ENCODE measurements at places on chromosomes 3 and 15. TPM values are rescaled to one million over a fixed set of nuclear protein-coding genes. Genes with fewer than 3 reads are reported as not detected.

DNA sequence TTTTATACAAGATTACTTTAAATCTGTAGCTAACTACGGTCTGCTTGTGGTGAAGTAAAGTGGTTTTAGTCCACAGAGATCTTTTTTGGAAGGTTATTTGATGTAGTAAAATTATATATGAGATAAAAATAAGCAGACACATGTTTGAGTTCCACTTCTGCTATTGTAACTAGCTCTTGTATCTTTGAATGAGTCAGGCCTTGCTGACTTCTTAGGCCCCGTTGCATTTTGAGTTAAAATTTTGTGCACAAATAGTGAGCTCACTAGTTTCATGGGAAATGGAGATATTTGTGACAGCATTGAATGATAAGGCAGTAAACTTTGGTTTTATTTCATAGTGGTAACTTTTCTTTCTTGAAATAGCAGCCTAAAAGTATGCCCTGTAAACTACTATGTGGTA is 42.6 kb downstream of the ARIH1 start:
- DNase-seq = no peak

DNA sequence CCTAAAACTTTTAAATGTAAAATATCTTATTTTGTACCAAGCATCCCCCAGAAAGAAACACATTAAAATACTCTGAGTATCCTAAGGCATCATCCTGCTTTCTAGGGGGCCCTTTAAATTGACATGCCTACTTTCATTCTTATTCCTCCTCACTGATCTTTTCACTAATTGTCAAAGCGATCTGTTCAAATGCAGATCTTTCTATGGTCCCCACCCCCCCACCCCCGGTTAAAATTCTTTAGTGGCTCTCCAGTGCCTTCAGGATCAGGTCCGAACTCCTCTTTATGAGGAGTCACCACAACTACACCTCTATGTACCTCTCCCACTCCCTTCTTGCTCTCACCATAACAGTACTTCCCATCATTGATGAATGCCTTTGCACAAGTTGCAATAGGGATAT is 19.2 kb upstream of the TFDP2 start:
- no peak for DNase-seq

Gene GALNT15
- total RNA-seq = 5.6 TPM

DNA sequence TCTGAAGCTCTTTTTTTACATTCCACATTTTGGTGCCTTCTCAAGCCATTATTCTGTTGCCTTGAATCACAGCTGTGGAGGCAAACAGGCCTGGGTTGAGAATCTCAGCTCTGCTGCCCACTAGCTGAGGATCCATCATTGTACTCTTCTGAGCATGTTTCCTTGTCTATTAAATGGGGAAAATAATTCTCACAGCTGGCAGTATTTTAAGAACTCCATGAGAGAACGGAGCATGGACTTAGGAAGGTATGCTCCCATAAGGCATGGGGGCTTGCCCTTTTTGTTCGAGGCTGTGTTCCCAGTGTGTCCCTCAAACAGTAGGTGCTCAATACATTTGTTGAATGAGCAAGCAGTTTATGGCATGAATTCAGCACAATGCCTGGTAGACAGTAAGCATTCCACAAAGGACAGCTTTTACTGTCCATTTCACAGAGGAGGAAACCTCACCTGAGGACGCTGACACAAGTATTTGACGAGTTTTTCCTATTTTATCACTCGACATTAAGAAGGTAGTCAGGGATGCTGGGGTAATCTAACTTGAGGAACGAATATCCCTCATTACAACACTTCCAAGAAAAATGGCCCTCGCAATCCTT is 2.1 kb upstream of the PTPRG start:
- DNase-seq = no peak

Gene EOMES
- 0.28 TPM for total RNA-seq

Gene SNTN
- not detected for total RNA-seq

Gene PLA2G4E
- total RNA-seq = not detected

Measured in pancreas (tissue), 10 donors.